Effector CD4-positive, alpha-beta T cell (primary cell): ENCODE measurements at places on chromosomes 2 and 18.

DNA sequence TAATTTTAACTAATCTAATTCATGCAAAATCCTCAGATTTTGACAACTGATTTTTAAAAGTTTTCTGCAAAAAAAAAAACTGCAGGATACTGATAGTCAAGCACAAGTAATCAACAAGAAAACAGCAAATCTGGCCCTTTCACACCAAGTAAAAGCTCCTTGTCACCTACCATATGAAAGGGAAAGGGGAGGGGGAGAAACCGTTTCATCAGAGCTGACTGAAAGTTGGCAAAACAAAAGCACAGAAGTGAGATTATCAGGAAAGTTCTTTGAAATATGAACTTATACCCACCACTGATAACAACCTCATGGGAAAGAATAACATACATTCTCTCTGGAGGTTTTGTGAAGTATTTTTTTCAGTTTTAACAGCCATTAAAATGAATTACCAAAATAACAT lies 38.7 kb downstream of the ZNF521 start:
- no peak for DNase-seq

- DNase-seq: no peak
These were observed 113.8 kb downstream of the GALNT1 start for GRCh38 chr18:35695384-35695783.

DNA sequence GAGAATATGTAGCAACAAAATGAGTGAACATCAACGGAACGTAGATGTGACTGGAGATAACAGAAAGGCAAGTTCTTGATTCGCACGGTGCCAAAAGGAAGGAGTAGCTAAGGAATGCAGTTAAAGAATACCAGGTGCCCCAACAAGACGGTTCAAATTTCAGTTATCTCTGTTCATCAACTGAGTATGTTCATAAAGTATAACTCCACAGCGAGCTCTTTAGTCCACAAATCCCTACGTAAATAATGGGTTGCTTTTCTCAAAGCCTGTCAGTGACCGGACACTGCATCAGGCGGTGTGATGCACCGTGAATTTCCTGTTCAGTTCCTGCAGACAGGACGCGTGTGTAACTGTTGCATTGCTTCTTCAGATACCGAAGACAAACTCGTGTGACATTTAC lies 91.8 kb downstream of the NOL10 start:
- DNase-seq: no peak

- no peak for DNase-seq
These were observed 121.1 kb upstream of the ACAA2 start for GRCh38 chr18:49934457-49934856.

DNA sequence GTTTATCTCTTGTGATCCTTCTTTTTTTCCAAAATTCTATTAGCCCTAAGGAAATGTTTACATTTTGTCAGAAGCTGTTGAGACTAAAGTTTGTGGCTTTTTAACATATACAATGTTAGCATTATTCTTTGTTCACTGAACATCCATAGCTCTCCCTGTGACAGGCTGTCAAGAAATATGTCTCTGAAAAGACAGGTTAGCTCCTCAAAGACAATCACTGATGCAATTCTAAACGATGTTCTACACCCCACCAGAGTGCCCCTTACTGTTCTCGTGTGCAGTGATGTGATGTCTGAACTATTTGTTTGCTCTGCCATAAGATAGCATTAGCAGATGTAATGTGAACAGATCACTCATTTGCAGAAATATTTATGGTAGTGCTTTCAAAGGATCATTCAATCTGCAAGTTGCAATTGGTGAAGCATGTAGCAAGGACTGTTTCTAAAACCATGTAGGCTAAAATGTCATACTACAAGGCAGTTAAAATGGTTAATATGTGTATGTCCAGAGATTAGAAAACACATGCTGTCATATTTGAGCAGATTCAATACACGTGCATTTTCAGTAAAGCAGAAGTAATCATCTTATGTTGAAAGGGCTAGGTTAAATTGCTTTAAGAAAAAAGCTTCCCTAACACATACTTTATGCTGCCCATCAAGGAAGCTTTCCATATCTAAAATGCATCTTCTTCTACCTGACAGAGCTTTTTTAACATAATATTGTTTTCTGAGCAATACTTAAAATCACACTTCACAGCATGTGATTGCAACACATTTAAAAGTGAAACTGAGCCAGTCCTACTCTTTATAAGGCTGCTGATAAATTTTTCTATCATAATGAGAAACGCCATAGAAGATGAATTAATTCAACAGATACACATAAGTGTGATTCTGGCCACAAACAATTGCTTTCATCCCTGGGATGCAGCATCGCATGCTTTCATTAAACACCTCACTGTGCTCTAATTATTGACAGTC lies 285.7 kb upstream of the UBE2E3 start:
- no peak for DNase-seq

DNA sequence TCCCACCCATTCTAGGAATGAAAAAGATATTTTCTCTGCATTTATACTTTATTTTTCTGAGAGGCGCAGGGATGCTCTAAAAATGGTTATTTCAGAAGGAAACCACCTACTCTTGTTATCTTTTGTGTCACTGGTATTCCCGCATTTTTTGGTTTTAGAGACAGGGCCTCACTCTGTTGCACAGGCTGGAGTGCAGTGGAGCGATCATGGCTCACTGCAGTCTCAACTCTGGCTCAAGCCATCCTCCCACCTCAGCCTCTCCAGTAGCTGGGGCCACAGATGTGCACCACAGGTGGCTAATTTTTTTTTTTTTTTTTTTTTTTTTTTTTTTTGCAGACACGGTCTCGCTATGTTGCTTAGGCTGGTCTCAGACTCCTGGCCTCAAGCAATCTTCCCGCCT lies 135.9 kb downstream of the NCK2 start:
- no peak for DNase-seq
